ENCODE measurements at places on chromosomes 4 and X.

DNA sequence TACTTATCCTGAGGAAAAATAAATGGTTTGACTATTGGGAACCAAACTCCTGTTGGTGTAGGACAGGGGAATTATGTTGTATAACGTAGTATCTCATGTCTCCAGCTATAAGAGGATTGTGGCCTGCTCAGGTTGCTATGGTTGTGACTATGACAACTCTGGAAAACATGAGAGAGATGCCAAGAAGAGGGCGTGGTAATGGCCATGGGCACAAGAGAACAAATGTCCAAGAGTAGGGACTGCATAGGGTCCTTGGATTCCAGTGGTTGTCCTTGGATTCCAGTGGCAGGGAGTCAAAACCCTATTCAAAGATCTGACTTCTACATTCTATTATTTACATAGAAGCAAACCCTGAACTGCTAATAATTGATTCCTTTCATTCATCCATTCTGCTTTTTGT is 6.8 kb upstream of the MOB1B start:
- no peak for DNase-seq

DNA sequence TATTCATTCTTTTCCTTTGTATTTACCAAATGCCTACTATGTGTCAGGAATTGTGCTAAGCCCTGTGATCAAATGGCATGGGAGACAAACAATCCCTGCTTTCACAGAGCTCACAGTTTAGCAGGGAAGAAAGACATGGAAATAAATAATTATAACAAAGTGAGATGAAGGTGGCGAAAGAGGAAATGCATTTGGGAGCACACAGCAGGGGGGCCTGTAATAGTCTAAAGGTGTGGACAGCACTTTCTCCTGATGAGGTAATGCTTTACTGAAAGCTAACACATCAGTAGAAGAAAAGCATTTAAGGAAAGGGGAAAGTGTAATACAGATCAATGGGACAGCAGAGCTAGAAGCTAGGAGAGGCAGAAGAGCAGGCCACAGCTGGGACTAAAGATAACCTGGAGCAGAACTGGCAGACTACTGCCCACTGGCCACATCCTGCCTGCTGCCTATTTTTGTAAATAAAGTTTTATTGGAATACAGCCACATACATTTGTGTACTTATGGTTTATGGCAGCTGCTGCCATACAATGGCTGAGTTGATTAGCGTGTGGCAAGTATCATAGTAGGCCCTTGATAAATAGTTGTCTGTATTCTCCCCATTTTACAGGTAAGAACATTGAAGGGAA is 67.1 kb upstream of the TAPT1 start:
- DNase-seq, result no peak

- no peak for DNase-seq
These were observed 184.9 kb upstream of the LNX1 start for GRCh38 chr4:53776141-53776540.

- no peak for DNase-seq
These were observed 115.7 kb downstream of the PALLD start for GRCh38 chr4:168612450-168613135.

DNA sequence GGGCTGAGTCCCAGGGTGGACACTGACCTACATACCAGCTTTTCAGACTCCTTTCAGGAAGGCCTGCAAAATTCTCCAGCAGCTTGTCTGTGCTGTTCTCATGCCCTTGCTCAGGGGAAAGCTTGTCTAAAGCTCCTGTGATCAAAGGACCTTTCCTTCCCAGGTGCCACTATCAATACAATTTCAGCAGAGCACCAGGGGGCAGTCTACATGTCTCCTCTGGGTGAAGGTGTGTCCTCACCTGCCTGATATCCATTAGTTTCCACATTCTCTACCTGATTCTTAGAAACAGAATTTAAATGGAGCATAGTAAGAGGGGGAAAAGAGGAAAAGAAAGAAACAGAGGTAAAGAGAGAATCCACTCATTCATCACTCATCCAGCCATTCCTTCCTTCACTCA is 114.2 kb downstream of the PPARGC1A start:
- DNase-seq, result no peak

DNA sequence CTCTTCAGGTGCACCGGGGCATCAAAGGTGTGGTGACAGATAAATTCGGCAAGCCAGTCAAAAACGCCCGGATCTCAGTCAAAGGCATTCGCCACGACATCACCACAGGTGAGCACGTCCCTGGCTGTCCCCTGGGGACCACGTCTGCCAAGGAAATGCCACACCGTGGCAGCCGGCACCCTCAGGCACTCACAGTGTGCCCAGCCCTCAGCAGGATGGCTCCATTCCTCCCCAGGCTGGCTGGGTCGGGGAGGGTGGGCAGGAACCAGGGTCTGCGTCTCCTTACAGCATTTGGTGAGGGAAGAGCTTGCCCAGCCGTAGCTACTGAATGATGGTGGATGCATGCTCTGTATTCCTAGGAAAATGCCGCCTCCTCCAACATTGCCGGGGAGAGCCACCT is 25.9 kb downstream of the CPZ start:
- DNase-seq, result no peak

DNA sequence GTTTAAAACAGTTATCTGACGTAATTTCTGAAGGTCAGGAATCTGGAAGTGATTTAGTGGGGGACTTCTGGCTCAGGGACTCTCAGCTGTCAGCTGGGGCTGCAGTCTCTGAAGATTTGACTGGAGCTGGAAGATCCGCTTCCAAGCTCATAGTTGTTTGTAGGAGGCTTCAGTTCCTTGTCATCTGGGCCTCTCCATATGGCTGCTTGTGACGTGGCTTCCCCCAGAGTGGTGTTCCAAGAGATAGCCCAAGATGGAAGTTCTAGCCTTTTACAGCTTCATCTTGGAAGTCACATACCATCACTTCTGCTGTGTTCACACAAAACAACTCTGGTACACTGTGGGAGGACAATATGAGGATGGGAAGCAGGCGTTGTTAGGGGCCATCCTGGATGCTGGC is 2.1 kb downstream of the MPC1L start:
- DNase-seq, result no peak

- DNase-seq, result no peak
These were observed at the start of gene ING2 for GRCh38 chr4:183504930-183505610. Gene ING2 (plus strand): TSS chr4:183505058. CDS start chr4:183505196, 138 bp downstream.

GRCh38 chrX:15398874-15399273 is 14.7 kb upstream of the VEGFD start:
- DNase-seq, result no peak

DNA sequence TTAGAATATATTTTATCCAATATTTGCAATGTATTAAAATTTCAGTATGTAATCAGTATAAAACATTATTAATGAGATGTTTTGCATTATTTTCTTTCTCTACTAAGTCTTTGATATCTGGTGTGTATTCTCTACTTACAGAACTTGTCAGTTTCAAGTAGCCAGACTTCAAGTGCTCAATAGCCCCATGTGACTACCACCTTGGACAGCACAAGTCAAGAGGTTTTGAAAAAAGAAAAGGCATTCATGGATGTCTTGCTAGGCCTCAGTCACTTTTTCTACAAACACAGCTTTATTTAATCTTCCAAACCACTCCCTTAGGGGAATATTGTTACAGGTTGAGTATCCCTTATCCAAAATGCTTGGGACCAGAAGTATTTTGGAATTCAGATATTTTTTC is 189.4 kb downstream of the QDPR start:
- no peak for DNase-seq

DNA sequence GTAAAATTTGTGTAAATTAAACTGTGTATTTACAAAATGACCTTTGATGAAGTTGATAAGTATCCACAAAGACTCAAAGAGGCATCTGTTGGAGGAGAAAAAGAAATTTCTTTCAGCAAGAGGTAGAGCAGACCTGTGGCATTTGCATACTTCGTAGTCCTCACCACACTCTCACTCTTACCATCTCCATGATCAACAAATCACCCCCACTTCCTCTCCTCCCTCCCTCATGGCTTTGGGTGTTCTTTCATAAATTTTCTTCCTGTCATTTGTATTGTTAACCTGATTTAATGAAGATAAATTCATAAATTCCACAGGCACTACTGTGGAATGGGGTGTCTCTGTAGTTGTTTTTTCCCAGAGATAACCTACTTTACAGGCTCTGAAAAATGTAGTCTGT is 366.5 kb downstream of the ZNF674 start:
- no peak for DNase-seq

DNA sequence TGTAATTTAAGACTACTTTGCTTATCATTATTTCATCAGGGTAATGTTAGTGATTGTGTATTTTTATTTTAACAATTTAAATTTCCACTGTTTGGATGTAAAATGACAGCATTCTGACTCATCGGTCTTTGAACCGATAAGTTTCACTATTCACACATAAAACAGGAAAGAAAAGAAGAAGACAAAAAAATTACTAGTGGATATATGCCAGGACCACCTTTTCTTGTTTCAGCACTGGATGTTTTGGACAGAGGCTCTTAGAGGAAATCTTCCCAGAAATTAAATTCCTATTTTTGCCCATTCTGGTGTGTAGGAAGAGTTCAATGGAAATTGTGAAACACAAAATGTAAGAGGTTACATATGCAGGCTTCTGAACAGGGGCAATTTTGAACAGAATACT is 57.4 kb downstream of the VEGFC start:
- no peak for DNase-seq

GRCh38 chrX:78593701-78594100 is 65.4 kb downstream of the RTL3 start:
- no peak for DNase-seq

GRCh38 chr4:122662701-122663100 is 41.8 kb upstream of the IL21 start:
- no peak for DNase-seq

GRCh38 chrX:119516157-119516702 is 48.0 kb downstream of the SLC25A5 start:
- no peak for DNase-seq

GRCh38 chr4:71095545-71095944 is 102.1 kb downstream of the DCK start:
- DNase-seq, result no peak

GRCh38 chrX:38992441-38993096 is 191.3 kb downstream of the MID1IP1 start:
- DNase-seq, result no peak

DNA sequence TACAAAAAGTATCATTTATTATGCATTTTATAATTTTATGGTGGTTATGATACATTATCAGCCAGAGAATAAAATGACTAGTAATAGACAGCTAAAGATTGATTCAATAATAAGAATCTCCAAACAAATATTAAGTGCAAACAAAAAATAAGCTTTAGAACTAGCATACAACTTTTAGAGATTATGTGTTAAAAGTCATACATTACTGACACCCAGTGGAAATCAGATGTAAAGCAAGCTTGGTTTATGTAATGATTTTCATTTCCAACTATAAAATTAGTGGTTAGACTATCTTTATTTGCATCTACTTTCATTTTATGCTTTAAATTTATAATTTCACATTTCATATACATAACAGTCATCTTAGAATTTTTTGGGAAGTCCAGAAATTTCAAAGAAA is 57.7 kb downstream of the IL13RA2 start:
- no peak for DNase-seq

DNA sequence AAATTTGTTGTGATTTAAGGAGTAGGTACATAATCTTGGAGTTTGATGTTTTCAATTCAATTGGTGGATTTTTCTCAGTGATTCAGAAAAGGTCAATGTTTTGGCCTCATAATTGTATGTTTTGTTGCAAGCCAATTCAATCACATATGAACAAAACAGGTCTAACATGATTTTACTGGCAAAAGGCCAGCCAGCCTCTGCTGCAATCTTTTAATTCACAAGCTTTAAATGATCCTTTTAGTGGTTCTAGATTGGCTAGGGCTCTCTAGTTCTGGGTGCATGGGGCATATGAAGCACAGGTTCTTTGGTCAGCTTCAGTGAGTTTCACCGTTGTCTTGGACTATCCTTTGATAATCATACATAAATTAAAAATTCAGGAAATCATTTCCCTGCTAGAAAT is 19.2 kb upstream of the SLC6A14 start:
- DNase-seq, result no peak

Measured in cerebellar nuclear complex (tissue), 1 donor.